Activated T-helper 1 cell treated with Interleukin-2 at 50 U/mL for 16 hours (primary cell): ENCODE measurements at places on chromosomes 7 and 10.

DNA sequence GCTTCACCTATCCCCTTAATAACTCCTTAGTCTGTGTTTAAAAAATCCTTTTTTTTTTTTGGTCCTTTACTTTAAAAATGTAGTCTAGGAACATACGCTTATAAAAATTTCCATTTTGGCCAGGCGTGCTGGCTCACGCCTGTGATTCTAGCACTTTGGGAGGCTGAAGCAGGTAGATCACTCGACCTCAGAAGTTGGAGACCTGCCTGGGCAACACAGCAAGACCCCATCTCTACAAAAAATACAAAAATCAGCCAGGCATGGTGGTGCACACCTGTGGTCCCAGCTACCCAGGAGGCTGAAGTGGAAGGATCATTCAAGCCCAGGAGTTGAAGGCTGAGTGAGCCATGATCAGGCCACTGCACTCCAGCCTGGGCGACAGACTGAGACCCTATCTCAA lies 14.8 kb downstream of the KAZALD1 start:
- DNase-seq = no peak

DNA sequence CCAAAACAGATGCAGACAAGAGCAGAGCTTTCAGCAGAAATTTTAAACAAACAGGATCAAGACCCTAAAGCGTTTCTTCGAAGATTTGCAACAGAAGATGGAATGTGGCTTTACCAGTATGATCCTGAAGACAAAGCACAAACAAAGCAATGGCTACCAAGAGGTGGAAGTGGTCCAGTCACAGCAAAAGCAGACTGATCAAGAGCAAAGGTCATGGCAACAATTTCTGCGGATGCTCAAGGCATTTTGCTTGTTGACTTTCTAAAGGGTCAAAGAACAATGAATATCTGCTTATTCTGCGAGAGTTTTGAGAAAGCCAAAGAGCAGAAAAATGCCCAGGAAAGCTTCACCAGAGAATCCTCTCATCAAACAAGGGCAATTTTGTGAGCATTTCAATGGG lies 130.4 kb downstream of the MBL2 start:
- no peak for DNase-seq

DNA sequence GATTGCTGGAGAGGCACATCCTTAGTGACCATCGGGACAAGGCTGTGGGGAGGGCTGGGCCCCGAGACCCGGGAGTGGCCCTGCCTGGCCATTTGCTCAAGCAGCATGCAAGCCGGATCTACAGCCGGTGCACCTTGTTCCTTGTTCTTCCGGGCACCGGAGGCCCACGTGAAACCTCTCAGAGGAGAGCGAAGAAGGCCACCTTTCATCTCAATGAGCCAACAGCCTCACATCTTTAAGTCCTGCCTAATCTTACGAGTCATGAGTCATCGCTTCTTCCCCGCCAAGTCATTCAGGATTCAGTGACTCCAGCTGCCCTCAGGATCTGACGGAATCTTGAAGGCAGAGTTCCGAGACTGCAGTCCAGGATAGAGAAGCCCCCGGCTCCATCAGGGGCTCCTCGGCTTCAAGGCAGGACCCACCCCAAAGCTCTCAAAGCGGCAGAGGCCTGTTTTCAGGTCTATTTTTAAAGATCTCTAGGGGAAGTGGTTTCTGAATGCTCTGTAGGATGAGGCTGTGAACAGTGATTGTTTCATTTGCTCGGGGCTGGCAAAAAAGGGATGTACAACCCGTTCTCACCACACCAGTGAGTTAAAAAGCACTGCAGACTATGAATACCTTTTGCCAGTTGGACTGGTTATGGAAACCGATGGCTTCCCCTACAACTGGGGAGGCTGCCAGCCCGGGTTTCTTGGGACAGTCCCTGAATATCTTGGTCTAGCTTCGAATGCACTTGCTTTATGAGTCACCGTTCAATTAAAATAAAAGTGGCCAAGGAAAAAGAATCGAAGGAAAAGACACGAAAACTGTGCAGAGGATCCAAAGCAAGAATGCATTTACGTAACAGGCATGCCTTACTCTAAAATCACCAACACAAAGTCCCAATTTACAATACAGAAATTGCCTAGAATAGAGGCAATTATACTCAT lies 57.2 kb upstream of the ECHDC3 start:
- DNase-seq = peak; percentile 47

GRCh38 chr10:91022924-91023699 lies 102.2 kb upstream of the ANKRD1 start:
- no peak for DNase-seq

DNA sequence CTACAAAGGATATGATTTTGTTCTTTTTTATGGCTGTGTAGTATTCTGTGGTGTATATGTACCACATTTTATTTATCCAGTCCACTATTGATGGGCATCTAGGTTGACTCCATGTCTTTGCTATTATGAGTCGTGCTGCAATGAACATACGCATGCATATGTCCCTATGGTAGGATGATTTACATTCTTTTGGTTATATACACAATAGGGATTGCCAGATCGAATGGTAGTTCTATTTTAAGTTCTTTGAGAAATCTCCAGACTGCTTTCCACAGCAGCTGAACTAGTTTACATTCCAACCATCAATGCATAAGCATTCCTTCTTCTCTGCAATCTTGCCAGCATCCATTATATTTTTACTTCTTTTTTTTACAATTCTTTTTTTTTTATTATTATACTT lies 35.6 kb upstream of the FAM13C start:
- no peak for DNase-seq

GRCh38 chr10:17073725-17074540 lies 55.7 kb downstream of the CUBN start:
- no peak for DNase-seq

GRCh38 chr10:77189075-77189474 lies 448.5 kb downstream of the KCNMA1 start:
- DNase-seq = no peak

GRCh38 chr7:30181211-30181610 lies 46.4 kb downstream of the MTURN start:
- DNase-seq = no peak
